Activated naive CD8-positive, alpha-beta T cell treated with anti-CD3 and anti-CD28 coated beads, Interleukin-2, amount 10 ng/mL, durations not matched to agents 7 days and 5 days (primary cell): ENCODE measurements at places on chromosomes 11 and 22. TPM values are rescaled to one million over a fixed set of nuclear protein-coding genes. Genes with fewer than 3 reads are reported as not detected.

DNA sequence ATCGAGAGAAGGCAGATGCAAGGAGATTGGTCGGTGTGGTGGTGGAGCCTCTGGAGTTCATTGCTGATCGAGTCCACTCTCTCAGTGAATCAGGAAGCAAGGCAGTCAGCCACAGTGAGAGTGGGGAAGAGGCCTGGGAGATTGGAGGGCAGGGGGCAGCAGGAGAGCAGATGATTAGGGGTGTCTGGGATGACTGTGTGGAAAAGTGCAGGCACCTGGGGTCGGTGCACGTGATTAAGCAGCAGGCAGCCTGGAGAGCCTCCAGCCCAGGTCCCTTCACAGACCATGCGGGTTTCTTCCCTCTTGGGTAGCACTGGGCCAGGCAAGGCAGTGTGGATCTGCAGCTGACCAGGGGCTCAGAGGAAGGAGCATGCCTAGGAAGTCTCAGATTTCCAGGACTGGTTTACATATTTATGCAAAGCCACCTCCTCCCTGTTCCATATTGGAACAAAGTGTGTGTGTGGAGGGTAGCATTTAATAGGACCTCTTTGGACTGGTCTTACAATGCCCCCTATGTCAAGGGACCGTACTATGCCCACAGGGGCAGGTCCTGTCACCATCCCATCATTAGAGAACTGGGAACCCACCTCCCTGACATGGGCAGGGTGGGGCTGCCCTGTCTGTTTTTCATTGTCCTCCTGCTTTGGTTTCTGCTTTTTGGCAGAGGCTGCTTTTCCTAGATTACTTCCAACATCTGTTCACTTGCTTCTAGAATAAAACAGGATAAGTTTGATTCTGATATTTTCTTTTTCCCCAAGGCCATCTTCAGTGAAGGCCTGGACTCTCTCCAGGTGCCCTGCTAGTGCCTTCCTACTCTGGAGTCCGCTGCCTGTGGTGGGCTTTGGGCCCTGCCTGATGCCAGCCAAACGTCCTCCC, 14.0 kb upstream of the GDPD5 start:
- no peak for DNase-seq

GRCh38 chr11:111428113-111428876, 49.2 kb upstream of the POU2AF1 start:
- no peak for DNase-seq

Gene PRR14L
- total RNA-seq = 63.6 TPM

DNA sequence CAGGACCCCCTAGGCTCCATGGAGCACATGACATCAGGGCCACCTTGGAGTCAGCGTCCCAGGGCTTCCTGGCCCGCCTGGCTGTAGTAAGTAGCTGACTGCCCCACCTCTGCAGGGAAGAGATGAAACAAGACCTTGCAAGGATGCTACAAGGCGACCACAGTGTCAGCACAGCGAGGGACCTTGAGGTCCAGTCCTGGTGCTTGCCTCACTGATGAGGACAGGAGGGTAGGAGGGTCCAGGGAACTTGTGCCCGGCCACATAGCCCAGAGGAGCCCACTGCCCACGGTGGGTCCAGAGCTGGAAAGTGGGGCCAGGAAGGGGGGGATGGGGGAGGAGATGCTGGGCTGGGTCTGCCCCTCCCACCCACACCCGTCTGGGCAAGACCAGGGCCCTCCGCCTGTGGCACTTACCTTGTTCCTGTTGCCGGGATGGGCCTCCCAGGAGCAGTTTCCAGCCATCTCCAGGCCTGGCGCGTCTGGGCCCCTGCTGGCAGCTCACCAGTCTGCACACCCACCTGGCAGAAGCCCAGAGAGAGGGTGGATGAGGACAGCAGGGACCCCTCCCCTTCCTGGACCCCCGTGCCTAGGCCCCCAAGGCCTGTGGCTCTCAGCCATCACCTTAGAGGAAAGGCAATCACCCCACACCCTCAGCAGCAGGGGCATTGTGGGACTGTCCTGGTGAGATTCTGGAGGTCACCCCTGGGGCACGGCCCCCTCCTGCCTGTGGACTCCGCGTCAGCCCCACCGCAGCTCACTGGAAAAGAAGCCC, 3.4 kb downstream of the MRGPRF start:
- no peak for DNase-seq

- DNase-seq = no peak
These were observed 37.6 kb downstream of the RAB30 start for GRCh38 chr11:83033972-83034672.

Gene MMP8
- not detected for total RNA-seq

DNA sequence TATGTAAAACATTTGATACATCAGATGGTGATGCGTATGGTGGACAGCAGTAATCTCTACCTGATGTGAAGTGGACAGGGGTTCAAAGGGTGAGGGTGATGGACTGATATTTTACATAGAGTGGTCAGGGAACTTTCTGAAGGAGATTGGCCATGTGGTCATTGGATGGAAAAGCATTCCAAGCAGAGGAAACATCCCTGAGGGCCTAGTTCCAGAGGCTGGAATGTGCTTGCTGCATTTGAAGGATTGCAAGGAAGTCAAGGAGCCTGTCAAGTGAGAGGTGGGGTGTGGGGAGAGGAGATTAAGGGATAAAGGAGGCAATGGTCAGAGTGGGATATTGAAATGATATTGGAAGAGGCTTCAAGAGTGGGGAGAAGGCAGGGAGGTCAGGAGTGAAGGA, 151.9 kb upstream of the NTM start:
- DNase-seq = no peak

DNA sequence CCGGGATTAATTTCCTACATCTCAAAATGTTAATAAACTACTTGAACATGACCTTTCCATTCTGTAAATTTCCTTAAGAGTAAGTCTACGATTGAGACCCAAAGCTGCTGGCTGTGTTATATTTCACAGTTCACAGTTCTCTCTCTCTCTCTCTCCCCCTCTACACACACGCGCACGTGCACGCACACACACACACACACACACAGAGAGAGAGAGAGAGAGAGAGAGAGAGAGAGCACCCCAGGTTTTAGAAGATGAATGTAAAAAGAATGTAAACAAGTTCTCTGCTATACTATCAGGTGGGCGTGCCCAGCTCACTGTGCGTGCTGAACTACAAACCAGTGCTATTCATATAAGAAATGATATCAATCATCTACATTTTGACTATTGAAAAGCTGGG, 3.3 kb downstream of the BDNF start:
- no peak for DNase-seq

GRCh38 chr11:61022311-61023085, 51.0 kb downstream of the CD6 start:
- peak; percentile 44 for DNase-seq

Gene LPXN
- 145 TPM for total RNA-seq

GRCh38 chr11:112162761-112163546, 940 bp downstream of the IL18 start:
- DNase-seq = no peak

GRCh38 chr11:61712846-61713245, 32.7 kb downstream of the DAGLA start:
- no peak for DNase-seq

DNA sequence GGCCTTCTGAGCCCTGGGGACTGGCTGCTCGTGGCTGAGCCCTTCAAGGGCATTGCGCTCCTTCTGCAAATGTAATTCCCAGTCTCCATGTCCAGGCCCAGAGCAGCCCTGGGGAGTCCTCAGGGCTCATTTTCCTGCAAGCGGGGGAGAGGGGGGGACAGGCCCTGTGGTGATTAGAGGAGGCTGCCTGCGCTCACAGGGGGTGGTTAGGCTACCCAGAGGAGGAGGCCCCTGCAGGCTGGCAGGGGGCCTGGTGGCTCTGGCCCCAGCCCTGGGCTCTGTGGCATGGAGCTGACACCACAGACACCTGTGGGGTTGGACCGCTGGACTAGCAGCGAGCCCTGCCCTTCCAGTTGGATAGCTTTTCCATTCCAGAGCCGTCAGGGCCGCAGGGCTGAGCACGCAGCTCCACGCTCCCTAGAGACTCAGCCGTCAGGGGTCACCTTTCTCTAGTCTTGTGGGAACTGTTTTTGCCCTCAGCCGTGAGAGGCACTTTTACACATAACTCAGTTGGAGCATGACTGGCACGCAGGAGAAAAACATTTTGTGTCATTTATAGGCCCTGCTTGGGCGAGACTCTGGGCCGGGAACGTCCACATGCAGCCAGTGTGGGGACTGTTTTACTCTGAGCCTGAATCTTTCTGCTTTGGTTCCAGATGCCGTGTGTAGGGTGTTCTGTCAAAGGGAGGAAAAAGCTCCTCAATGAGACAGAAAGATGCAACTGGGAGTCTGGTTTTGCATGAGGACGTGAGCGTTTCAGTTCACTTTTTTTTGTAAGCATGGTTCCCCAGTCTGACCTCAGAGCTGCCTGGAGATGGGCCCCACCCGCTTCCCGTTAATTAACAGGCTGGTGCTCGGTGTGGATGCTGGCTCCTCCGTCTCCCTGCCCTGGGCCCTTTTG, 58.1 kb downstream of the LRP5 start:
- no peak for DNase-seq

Gene SCGB1D2
- not detected for total RNA-seq

Gene SLC22A12
- not detected for total RNA-seq

DNA sequence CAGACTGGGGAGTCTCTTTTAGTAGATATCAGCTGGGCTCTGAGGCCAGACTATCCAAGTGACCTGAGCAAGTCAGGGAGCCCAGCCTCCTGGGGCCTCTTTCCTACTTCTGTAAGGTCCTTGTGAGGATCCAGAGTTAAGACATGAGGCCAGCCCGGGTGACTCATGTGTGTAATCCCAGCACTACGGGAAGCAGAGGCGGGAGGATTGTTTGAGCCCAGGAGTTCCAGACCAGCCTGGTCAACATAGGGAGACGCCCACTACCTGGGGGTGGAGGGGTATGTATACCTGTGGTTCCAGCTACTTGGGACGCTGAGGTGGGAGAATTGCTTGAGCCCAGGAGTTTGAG, 36.9 kb upstream of the POLA2 start:
- no peak for DNase-seq

DNA sequence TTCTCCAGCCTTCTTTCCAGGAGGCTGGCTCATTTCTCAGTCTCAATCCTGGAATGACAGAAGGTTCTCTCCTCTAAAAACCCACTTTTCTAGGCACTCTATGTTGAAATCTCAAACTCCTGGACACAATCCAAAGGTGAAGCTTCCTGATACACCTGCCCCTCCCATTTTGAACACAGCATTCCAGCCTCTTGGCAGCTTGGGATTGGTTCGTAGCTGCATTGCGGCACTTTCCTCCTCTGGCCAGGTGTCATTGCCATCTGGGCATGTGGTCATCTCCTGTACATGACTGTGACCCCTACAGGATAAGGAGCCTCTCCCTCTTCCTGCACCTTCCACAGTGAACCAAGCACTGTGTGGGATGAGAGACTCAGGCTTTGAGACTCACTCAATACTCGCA, 230.2 kb upstream of the B3GAT1 start:
- no peak for DNase-seq

GRCh38 chr11:82560836-82561235, 172.8 kb downstream of the FAM181B start:
- no peak for DNase-seq

DNA sequence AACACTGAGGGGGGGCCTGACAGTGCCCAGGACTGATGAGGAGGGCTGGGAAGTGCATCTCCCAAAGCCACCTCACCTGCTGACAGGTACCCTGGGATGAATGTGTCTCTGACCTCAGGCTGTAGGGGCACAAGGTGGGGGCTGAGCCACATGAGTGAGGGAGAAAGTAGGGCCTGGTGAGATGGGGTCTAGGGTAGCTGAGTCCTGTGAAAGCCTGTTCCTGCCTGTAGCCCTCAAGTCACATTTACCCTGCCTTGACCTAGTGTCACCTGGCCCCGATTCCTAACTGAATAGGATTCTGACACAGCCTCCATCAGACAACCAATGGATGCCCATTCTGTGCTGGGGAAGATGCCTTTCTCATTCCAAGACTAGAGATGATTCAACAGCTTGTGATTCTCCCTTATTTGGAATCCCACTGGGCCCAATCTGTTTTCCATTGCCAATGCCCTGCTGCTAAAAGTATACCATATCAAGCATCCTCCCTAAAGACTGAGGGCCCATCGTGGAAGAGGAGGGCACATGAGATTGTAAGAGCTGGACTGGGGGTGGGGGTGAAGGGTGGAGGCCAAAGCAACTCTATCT, 11.1 kb upstream of the RFPL1 start:
- DNase-seq = no peak

DNA sequence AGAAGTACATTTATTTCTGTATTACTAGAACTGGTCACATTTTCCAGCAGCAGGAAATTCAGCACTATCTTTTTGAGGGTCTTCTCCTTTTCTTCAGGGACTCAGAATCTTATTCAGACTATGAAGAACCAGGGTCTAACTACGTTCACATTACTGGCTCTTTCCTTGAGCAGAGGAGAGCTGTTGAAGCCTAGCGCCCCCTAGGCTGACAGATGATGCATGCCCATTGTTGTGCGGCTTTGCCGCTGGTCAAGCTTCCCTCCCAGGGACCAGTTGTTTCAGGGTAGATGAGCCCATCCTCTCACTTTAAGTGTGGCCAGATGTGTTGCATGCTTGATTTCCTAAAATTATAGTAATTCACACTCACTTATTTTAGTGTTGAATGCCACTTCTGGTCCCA, 168.2 kb upstream of the PDGFD start:
- no peak for DNase-seq

DNA sequence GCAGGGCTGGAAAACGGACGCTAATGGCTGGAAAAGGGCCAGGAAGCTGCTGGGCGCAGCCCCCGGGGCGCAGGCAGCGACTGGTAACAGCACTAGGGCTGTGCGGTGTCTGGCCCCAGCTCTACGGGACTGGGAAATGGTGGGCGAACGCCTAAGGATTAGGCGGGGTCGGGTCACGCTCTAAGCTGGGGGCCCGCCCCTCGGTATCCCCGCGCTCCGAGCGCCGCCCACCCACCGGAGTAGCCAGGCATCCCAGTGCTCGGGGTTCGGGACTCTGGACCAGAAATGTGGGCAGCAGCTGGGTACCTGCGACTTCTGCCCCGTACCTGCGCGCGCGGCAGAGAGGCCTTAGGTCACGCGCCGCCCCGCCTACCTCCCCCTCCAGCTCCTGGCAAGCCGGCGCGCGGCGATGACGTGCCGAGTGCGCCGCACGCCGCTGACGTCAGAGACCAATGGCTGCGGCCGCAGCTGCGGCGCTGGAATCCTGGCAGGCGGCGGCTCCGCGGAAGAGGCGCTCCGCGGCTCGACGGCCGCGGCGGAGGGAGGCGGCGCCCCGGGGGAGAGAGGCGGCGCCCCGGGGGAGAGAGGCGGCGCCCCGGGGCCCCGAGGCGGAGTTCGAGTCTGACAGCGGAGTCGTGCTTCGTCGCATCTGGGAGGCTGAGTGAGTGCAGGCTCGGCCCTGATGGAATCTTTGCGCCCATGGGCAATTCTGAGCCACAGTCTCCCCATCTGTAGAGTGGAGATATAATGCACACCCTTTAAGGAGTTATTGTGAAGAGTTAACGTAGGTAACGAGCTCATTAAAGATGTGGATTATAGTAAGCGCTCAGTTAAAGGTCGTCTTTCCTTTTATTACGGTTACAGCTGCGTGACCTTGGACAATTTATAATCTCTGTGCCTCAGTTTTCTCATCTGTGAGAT, at the start of the genes HPS4 and SRRD:
TSS of gene HPS4 (minus strand) at position 345 of the 921 bp plus-strand sequence. CDS start 2,021 bp downstream, outside the sequence.
TSS of gene SRRD (plus strand) at position 439 of the 921 bp plus-strand sequence. CDS start at position 453, 14 bp downstream.
- peak; percentile 99 for DNase-seq

Gene IFITM10
- 0.82 TPM for total RNA-seq

Gene ALX4
- total RNA-seq = not detected

Gene OR8D4
- not detected for total RNA-seq
